ENCODE measurements at places on chromosomes 7 and 10.

- no peak for DNase-seq
Measured at GRCh38 chr10:128098631-128099030, 27.6 kb downstream of the MKI67 start.

- no peak for DNase-seq
Measured at GRCh38 chr7:157046681-157047080, 36.2 kb upstream of the MNX1 start.

GRCh38 chr7:11341285-11341944 lies 367.7 kb downstream of the PHF14 start:
- DNase-seq = no peak

DNA sequence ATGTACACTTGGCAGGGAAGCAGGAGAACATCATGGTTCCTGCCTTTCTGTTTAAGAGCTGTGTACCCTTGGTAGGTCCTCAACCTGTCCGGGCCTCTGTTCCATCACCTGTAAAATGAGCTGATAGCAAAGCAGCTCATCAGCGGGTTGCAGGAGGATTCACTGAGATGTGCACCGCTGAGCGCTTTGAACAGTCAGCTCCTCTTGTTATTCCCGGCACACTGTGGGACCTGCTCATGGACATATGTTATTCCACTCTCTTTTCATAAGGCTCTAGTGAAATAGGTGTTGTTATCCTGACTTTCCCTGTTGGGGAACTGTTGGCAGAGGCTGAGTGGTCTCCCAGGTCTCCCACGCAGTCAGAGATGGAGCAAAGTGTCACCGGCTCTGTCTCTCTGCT lies 497.5 kb upstream of the ZMIZ1 start:
- no peak for DNase-seq

- no peak for DNase-seq
Measured at GRCh38 chr7:80002865-80003264, 131.8 kb upstream of the GNAI1 start.

- no peak for DNase-seq
Measured at GRCh38 chr10:117830787-117831212, 215.9 kb downstream of the RAB11FIP2 start.

DNA sequence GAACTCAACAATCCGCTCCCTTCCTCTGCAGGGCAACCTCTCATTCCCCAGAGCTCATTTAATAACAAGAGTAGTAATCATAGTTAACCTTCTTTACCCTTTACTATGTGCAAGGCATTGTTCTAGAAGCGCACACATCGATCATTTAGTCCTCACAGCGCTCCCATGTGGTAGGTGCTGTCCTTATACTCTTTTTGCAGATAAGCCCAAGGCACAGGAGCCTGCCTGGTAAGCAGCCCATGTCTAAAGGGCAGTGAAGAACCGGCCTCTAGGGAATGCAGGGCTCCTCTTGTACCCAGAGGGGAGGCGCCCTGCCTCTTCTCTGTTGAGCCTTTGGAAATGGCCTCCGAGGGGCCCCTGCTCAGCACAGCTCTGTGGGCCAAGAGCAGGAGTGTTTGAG lies 14.3 kb downstream of the CHST3 start:
- no peak for DNase-seq

DNA sequence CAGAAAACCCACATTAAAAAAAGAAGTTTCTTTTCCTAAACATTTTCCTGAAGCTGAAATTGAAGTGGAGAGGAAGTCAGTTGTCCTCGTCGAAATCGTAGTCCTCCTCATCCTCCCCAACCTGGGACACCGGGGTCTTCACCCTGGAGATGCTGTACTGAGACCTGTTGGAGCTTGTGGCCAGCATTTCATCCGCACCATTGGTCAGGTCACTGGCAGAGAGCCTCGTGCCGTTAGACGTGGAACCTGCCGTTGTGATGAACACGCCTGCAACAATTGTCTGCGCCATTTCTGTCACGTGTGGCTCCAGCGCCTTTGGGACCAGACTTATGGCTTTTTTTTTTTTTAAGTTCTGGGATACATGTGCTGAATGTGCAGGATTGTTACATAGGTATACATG lies 23.8 kb downstream of the CD36 start:
- DNase-seq = no peak

- peak; percentile 88 for DNase-seq
Measured at GRCh38 chr10:6068422-6068821, 6.3 kb upstream of the IL2RA start.

DNA sequence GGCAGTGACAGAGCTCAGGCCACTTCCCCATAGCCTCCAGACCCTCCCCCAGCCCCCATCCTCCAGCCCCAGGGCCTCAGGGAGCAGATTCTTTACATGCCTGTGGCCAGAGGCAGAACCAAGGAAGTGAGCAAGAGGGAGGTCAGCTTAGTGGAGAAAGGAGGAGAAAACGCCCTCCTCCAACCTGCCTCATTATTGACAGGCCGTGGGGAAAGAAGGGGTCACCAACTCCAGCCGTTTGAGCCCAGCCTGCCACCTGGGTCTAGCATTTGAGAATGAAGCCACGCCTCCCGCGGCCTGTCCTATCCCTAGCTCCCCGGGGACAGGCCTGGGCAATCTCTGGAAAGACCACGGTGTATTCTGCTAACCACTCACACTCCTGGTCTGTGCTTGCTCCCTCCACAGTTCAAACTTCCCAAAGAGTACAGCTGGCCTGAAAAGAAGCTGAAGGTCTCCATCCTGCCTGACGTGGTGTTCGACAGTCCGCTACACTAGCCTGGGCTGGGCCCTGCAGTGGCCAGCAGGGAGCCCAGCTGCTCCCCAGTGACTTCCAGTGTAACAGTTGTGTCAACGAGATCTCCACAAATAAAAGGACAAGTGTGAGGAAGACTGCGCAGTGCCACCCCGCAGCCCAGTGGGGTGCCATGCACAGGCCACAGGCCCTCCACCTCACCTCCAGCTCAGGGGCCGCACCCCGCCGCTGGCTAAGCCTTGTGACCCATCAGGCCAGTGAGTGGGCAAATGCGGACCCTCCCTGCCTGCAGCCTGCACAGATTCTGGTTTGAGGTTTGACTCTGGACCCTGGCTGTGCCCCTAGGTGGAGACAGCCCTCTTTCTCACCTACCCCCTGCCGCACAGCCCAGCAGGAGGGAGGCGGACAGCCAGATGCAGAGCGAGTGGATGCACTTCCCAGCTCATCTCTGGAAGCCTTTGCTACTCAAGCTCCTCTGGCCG lies 14.3 kb upstream of the TRIM8 start:
- DNase-seq = no peak

DNA sequence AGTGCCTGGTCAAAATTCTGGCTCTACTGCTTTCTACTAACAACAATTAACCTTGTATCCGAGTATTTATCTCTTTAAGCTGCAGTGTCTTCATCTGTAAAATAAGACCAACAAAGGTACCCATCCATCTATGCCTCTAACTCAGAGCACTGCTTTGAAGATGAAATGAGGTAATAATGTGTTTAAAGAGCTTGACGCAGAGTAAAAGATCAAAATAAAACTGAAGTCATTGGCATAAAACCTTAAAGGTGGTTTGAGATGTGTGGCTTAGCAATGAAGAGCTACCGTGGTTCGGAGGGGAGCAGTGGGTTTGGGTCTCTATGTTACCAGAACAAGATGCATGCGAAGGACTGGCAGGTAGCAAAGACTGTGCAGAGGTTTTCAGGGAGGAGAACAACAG lies 16.1 kb upstream of the PRF1 start:
- DNase-seq = no peak

- no peak for DNase-seq
Measured at GRCh38 chr7:1220977-1221745, 11.5 kb upstream of the UNCX start.

DNA sequence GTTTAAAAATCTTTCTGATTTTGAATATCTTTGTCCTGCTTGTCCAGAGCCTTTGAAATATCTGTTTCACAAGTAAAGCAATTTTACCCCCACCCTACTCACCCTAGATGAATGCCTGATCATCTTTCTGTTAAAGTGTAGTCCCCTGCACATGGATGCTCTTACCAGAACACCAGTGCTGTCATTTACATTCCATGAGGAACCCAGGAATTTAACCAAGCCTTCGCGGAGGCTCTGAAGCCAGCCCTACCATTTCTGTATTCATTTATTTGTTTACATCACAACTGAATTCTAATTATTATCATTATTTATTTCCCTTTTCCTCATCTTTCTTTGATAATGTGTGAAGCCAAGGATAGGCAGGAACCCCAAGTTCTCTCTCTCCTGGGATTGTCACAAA lies 167.8 kb upstream of the MYO3A start:
- DNase-seq = no peak

GRCh38 chr10:95354110-95354509 lies 63.3 kb upstream of the PDLIM1 start:
- DNase-seq = no peak

- peak; percentile 75 for DNase-seq
Measured at GRCh38 chr10:101018600-101019439, 12.1 kb downstream of the PDZD7 start.

GRCh38 chr7:132641238-132641637 lies 65.0 kb upstream of the PLXNA4 start:
- no peak for DNase-seq

DNA sequence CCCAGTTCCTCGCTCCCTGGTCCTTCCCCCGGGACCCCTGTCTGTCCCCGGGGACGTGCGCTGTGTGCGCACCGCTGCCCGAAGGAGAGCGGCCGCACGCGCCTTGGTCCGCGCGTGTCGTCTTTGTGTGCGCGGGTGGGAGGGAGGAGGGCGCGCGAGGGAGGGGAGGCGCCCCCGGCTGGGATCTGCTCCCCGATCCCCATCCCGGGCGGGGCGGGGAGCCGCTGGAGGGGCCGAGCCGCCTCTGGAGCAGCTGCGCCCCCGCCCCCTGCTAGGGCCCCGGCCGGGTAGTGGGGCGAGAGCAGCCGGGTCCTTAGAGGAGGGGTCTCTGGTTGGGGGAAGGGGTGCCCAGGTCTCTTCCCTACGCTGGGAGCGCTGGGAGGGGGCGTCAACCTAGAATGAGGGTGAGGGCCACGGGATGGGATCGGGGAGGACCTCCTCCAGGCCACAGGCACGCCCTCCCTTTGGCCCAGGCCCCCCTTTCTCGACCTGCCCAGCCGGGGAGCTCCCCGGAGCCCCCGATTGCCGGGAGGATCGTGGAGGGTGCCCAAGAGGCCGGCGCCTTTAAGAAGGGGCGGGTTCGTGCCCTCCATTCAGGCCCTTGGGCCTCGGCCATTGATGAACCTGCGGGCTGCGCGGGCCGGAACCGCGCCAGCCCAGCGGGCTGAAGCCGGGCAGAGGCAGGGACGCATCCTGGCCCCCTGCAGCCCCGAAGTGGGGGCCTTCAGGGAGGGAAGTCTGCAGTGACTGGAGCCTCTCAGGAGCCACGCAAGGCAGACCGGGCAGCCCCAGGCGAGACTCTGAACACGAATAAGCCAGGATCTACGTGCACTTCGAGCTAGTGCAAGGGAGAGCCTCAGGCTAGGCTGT lies 678 bp downstream of the SH2B2 start:
- peak; percentile 10 for DNase-seq

DNA sequence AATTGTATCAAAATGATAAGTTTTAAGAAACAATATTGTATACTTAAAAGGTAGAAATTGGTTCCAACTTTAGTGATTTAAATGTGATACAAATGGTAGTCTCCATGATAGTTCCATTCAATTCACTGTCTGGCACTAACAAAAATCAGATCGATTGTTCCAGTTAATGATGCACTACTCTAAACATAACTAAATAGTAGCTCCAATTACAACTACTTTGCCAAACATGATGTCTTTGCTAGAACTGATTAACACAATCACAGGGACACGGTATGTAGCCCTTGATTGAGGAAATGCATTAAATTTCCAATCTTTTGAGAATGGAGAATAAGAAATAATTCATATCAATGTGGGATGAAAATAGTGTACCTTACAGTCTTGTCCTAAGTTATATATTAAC lies 962.4 kb upstream of the GHITM start:
- no peak for DNase-seq

DNA sequence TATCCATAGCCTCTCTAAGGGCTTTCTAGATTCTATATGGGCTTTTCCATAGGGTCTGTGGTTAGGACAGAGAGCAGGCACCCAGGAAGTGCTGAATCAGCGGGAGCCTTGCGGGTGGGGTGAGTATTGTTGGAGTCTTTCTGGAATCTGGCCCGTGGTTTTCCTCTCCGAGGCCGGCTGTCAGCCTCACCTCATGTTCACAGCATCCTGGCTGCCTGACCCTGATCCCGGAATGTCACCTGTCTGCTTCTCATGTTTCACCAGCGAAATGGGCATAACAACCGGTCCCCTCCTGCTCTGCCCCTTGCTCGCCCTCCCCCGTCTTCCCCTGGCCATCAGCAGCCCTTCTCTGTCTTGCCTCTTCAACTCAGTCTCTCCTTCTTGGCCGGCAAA lies 36.5 kb downstream of the DDIT4 start:
- no peak for DNase-seq

DNA sequence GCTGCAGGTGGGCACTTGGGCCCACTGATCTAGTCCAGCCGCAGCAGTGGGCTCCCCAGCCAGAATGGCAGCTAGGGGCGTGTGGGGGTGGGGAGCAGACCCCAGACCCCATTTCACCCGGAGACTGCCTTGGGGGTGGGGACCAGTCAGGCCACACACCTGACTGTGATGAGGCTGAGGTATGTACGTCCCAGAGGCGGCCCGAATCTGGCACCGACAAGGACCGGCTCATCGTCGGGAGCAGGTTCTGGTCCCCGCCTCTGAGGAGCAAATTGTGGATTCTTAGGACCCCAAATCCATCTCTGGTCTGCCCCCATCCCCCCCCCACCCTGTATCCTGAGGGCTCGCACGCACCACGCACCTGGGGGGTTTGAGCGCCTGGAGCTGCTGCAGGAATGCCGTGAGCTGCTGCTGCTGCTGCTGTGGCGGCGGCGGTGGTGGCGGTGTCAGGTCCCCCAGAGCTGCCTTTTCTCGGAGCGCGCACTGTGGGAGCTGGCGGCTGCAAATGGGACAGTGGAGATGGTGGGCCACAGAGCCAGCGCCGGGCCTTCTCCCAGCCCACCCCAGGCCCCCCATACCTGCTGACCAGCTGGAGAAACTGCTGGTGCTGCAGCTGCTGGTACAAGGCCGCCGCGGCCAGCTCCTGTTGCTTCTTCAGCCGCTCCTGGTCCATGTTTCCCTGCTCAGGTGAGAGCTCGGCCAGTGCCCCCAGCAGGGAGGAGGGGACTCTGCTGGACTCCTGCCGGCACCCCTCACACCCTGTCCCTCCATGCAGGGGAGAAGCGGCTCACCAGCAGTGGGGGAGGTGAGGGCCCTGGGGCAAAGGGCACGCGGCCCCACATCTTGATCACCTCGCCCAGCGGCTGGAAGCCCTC lies 10.2 kb downstream of the GIGYF1 start:
- DNase-seq = no peak

GRCh38 chr7:46607176-46607575 lies 686.1 kb upstream of the IGFBP3 start:
- no peak for DNase-seq

DNA sequence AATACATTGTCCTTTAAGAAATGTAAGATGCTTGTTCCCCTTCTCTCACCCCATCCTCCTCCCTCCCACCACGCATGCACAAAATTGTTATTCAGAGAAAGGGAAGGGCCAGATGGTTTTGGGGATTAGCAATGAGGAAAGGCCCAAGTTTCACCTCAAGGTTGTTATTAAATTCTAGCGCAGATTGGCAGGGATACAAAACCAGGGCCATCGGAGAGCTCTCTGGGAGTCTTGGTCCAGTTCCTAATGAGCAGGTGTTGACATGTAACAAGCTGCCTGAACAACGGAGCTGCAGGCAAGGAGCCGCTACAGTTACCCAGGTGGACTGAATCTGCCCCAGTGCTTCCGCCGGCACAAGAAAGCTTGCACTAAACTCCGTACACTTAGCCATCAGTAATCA lies 9.7 kb upstream of the ANK3 start:
- DNase-seq = no peak

GRCh38 chr7:90749774-90750173 lies 153.7 kb downstream of the CDK14 start:
- no peak for DNase-seq
